ENCODE measurements at places on chromosomes 13 and 19.
A peak's percentile ranks its signal among the peaks of the same experiment; 100 is the strongest.

GRCh38 chr19:33622505-33622808, 704 bp downstream of the CHST8 start:
- DNase-seq = no peak

GRCh38 chr19:39082745-39083598, 1.2 kb upstream of the ACP7 start:
- DNase-seq = no peak

- DNase-seq = no peak
Observed at GRCh38 chr13:110816500-110816899, 98.4 kb downstream of the ANKRD10 start.

GRCh38 chr13:36696410-36697010, 22.7 kb downstream of the SERTM1 start:
- no peak for DNase-seq

GRCh38 chr13:81987159-81987558, 1646.2 kb upstream of the SPRY2 start:
- no peak for DNase-seq

DNA sequence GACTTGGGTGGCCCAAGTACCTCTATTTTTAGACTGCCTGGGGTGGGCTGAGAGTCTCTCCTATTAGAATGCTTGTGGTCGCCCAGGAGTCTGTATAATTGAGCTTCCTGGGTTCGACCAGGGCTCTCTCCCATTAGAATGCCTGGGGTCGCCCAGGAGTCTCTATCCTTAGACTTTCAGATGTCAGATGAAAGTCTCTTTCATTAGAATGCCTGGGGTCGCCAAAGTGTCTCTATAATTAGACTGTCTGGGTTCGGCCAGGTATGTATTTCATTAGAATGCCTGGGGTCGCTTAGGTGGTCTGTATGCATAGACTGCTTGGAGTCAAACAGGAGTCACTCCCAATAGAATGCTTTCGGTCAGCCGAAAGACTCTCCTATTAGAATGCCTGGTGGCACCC, 1471.7 kb downstream of the UQCRFS1 start:
- DNase-seq = no peak

DNA sequence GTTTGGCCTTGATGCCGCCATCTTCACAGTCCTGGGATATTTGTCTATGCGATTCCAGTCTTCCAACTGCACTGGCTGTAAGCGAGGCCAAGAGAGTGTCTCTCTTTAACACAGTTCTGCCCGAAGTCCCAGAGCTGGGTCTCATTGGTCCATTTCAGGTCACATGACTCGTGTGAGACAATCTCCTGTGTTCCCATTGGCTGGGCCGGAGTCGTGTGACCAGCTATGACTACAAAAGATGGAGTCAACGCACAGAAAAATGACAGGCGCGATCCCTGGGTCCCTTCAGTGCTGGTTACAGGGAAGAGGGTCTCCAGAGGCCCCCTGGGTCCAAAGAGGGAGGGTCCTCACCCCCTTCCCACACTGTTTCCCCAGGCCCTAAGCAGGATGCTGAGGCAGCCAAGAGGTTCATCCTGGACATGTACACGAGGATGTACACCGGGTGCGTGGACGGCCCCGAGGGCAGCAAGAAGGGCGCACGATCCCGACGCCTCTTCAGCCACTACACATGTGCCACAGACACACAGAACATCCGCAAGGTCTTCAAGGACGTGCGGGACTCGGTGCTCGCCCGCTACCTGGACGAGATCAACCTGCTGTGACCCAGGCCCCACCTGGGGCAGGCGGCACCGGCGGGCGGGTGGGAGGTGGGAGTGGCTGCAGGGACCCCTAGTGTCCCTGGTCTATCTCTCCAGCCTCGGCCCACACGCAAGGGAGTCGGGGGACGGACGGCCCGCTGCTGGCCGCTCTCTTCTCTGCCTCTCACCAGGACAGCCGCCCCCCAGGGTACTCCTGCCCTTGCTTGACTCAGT, 15.9 kb upstream of the S1PR4 start:
- DNase-seq = no peak

GRCh38 chr13:21476893-21477472, 17.9 kb upstream of the ZDHHC20 start:
- peak; percentile 78 for DNase-seq

GRCh38 chr19:13154241-13154778, 4.1 kb downstream of the IER2 start:
- peak; percentile 8 for DNase-seq

GRCh38 chr13:99064624-99065234, 86.9 kb upstream of the DOCK9 start:
- no peak for DNase-seq

DNA sequence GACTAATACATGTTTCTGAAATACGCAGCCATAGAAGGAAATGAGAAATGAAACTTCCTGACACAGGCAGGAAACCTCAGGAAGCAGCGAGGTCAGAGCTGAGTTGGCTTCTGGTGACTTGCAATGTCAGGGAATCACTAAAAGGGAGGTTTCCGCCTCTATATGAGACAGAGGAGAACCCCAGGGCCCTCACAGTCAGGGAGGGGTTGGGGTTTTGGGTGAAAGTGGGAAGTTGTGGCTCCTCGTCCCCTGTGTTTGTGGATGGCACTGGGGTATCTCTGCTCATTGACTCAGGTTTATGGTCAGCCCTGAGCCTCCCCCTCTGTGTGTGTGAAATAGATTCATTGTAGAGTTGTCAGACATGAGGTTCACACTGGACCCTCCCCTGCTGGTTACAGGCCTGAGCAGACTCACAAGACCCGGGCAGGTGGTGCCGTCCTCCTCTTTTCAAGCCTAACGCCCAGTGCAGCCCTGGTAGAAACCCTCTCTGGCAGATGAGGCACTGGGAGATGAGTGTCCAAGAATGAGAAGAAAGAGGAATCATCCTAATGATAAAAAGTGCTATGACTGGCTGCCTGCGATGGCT, 5.5 kb upstream of the LILRA6 start:
- DNase-seq = peak; percentile 77

DNA sequence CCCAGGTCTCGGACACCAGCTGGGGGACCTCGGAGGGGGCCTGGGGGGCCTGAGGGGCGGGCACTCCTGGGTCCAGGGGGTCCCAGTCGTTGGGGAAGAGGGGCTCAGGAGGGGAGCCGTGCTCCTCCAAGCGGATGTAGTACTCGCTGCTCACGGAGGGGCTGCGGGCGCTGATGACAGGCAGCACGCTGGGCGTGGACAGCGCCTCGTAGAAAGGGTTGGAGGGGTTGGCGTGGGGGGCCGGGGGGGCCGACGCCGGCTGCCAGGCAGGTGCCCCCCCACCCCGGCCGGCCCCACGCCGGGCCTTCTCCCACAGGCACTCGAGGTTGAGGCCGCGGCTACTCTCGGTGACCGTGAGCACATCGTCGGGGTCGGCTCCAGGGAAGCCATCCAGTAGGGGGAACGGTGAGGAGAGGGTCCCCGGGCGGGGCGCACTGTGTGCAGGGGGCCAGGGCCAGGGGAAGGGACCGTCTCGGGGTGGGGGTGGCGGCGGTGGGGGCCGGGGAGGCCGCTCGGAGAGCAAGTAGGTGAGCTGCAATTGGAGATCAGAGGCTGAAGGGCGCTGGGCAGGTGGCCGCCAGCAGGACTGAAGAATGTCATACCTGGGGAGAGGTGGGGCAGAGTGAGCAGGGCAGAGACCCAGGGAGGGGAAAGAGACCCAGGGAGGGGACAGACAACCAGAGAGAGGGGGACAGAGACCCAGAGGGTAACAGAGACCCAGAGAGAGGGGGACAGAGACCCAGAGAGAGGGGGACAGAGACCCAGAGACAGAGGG, 12.1 kb downstream of the LMTK3 start:
- DNase-seq = no peak

- DNase-seq = no peak
Observed at GRCh38 chr13:84653915-84654534, 771.8 kb upstream of the SLITRK1 start.

DNA sequence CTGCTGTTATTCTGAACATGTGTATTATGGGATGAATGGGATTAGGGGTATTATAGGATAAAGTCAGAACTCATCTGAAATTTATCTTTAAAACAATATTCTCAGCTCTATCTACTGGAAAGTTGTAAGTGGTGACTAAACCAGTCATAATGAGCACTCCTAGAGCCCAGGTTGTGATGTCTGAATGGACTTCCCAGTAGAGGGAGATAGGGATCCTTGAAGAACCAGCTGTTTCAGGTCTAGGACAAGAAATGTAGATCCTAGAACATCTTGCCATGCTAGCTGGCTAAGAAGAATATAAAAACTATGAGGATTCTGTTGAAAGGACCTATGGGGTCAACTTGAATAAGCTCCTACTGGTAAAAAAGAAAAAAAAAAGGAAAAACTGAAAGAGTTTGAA, 310.8 kb downstream of the SLC7A1 start:
- no peak for DNase-seq

- DNase-seq = peak; percentile 60
Observed at GRCh38 chr13:26601669-26602068, 44.2 kb downstream of the WASF3 start.

GRCh38 chr13:97978651-97979050, 25.2 kb downstream of the IPO5 start:
- peak; percentile 16 for DNase-seq

DNA sequence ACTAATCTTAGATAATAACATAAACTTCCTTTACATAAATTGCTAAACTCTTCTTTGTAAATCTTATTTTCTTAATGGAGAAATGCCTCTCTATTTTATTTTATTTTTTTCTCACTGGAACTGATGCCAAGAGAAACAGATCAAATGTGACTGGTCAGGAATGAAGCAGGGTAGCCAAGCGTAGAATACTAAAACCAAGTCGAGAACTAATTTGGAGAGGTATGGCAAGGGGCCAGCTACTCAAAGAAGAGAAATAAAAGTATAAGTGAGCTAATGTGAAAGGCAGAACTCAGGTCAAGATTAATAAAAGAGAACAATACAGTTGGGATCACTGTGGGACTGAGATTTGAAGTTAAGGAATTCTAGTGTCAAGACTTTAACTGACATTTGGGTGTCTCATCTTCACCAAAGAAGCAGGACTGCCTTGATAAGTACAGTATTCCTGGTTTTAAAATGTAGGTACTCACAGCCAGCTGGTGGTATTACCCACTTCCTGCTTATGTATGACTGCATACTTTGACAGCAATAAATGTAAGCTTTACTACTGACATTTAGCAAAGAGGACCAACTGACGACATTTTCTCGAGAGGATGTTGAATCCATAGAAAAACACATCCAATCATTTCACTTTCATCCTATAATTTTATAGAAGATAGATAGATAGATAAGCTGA, 1192.2 kb downstream of the EFNB2 start:
- no peak for DNase-seq

- DNase-seq = no peak
Observed at GRCh38 chr13:113158946-113159345, 498 bp downstream of the PROZ start.

- DNase-seq = peak; percentile 96
Observed at GRCh38 chr19:12665281-12665573, 1.3 kb downstream of the MAN2B1 start.

GRCh38 chr19:6610934-6611852, 20.2 kb upstream of the CD70 start:
- DNase-seq = no peak

Measured in Kasumi-1 (cell line).